ENCODE measurements at places on chromosomes 5 and 9.

- no peak for DNase-seq
Measured at GRCh38 chr9:98142182-98142907, 23.3 kb upstream of the TRIM14 start.

DNA sequence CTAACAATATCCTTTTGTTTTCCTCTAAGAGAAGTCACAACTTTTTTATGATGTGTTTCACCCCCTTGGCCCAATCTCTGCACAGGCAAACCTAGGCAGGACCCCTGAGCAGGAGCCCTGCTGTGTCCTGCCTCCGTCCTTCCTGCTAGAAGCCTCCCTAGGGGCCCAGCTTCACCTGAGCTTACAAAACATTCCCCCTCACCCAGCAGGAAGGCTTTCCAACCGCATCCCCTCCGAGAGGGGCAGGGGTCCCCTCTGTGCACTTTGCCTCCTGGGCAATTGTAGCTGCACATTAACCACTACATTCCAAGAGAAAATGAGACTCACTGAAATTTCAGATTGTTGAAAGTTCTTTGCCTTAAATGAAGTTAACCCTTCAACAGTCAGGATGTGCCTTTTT lies 176.2 kb downstream of the IRX2 start:
- no peak for DNase-seq

- no peak for DNase-seq
Measured at GRCh38 chr5:135265497-135266302, 133.3 kb downstream of the MACROH2A1 start.

GRCh38 chr5:103394676-103395075 lies 136.1 kb downstream of the MACIR start:
- no peak for DNase-seq

DNA sequence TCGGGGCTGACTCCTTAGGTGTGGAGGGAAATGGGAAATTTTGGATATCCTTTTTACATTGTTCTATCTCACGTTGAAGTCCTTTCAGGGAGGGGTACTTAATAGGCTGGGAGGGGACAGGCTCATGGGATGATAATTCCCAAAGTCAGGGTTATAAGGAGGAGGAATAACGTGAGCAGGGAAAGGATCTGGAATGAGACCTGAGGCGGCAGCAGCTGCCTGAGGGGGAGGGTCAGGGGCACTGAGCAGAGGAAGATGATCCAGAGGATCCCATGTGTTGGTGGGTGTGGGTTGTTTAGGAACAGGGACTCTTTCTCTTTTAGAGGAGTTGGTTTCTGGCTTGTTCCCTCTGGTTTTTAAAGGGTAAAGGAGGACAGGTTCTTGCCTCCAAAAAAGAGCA lies 18.7 kb downstream of the IFT74 start:
- no peak for DNase-seq

DNA sequence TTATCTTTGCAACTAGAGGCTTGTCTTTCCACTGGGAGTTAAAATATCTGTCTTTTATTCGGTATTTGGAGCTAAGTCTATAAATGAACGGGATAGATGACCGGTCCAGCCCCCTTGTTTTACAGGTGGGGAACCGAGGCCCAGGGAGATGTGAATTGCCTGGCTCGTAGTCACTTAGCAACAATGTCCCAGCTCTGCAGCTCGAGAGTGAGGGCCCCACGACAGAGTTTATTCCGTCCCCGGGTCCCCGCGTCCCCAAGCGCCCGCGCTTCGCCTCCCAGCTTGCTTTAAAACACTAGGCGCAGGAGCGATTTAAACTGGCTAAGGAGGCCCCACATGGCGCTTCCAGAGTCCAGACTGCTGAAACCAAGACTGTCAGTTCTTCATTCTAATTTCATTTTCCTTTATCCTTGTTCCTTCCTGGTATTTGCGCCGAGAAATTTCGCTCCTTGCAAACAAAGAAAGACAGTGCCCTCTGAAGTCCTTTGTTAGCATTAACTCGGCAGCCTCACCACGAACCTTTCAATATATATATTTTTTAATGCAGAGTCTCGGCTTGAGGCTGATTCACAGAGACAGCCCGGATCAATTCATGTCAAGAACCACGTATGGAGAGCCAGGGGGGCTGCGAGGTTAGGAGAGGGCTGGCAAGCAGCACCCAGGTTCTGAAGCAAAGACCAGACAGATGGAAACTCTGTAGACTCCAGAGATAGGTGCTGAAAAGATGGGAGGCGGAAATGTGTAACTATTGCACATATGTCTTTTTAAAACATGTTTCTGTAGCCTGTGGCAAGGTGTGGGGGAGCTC lies 1.4 kb upstream of the ENC1 start:
- peak; percentile 75 for DNase-seq

DNA sequence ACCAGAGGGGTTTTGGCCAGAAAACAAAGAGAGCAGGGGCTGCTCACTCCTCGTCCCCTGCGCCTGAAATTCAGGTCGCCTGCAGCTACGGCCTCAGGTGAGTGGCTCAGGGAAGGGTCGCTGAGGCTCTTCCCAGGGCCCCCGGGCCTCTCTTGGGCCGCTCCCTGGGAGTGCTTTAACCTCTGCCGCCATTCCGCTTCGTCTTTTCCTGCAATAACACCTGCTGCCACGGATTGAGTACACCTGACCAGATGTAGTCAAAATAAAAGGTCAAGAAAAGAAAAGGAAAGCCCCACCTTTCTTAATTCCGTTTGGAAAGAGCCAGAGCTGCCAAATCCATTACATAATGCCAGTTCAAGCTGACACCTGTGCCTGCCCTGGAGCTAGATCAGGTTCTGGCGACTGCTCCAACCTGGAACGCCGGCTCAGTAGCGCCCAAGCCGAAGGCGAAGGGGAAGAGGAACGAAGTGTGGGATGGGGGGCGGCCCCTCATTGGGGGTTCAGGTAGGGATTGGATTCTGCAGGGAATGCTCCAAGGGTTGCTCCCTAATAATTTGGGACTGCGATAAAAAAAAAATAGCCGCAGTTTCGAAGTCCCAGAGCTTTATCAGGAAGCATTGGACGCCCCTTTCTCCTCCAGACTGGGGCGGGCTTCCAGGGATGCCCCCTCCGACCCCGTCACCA lies 193.9 kb downstream of the MEF2C start:
- DNase-seq, result no peak

- DNase-seq, result no peak
Measured at GRCh38 chr5:124869426-124870033, 123.1 kb upstream of the ZNF608 start.

DNA sequence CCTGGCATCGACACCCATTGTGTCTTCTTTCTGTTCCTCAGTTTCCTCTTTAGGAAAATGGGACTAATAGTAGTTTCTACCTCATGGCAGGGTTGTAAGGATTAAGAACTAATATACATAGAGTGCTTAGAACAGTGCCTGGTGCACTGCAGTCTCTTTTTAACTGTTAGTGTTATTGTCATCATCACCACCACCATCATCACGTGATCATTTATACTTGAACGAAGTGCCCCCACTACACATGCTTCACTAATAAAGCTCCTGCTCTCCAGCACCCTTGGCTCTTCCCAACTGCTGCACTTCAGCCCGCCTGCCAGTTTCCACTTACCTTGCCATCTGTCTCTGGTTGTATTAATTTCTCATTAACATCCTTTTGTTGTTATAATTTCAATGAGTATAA lies 35.8 kb upstream of the MAST4 start:
- DNase-seq, result no peak

DNA sequence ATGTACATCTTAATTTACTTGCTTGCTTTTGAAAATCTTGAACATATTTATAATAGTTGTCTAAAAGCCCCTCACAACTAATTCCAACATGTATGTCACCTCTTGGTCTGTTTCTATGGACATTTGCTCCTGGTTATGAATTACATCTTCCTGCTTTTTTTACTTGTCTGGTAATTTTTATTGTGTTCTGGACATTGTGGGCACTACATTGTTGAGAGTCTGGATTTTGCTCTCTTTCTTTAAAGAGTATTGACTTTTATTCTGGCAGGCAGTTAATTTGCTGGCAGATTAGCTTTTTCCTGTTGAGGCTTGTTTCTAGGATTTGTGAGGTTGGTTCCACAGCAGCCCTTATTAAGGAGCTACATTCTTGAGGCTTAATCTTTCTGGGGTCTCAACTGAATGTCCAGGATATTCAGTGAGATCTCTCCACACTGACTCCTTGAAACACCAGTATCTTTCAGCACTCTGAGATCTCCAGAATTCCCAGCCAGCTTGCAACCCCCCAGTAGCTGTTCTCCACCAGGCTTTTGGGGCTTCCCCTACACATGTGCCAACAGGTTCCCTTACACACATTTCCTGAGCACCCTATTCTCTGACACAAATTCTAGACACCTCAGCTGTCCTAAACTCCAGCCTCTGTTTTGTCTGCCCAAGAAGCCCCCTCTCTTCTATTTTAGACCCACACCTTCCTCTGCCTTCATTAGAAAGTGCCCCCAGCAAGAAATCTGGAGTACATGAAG lies 27.4 kb downstream of the KIAA1191 start:
- DNase-seq, result no peak

DNA sequence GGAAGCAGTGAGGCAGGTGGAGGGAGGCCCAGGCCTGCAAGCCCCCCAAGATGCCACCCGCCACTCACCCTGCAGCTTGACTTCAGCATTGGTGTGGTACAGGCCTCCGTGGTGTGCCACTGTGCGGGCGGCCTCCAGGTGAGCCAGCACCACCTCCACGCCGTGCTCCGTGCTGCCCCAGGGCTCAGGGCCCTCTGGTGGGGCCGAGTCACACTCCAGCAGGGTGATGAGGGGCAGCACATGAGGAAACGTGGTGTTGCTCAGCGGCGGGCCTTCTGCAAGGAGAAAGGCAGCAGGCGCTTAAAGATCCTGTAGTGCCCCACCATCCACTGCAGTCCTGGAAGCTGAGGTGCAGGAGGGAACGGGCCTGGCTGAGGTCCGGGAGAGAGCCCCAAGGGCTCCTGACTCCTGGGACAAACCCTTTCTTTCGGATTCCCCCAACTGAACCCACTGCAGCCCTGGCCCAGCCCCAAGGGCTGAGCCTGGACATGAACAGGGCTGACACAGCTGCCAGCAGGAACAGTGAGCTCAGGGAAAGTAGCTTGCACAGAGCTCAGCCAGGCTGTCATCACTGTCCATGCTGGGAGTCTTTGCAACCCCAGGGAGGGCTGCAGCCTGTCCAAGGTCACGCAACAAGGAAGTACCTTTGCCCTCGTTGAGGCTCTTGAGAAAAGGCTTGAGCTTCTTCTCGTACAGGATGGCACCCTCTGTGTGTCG lies 4.7 kb upstream of the TOR2A start:
- DNase-seq, result no peak

- no peak for DNase-seq
Measured at GRCh38 chr5:150303660-150304386, 1.1 kb upstream of the ARSI start.

DNA sequence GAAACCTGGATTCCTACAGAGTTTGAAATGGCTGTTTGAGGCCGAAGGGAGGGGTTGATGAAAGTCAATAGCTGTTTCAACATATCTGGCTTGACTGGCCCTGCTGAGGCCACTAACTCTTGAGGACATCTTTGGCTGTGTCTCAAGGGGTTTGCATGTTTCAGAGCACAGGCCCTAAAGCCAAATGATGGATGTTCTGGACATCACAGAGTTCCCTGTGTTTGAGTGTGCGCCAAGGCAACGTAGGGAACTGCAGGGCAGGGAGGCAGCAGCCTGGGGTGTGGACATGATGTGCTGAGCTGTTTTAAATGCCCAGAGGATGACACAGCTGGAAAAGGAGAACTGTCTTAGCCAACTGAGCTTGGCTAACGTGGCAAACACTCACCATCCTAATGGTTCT lies 89.6 kb downstream of the RAPGEF1 start:
- DNase-seq, result no peak

DNA sequence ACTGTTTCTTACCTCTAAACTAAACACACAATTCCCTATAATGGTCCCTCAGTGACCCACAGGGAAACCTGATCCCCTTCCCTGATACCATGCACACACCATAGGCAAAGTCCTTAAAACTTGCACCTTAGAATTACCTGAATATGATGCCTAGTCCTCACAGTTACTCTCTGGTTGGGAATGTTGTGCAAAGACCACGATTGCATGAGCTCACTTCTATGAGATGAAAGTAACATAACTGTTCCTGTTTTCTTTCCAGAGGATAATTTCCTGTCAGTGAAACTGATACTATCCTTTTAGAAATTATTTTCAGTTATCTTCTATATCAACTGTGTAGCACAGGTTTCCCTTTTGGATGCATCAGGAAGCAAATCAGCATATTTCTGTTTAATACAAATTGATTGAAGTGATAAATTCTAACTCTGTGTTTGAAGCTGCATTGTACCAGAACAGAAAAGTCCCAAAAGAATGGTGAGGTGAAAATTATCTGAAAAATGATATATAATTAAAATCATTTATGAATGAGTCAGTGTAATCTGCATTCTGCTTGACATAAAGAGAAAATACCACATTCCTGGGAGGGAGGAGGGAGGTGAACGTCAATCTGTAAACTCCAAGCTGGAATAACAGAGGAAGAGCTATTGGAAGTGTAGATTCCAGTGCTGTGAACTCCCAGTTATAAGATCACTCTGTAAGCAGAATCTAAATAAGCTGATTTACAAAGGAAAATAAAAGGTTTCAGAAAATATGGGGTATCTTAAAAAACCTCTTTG lies 51.2 kb upstream of the TNFAIP8 start:
- DNase-seq, result no peak

- no peak for DNase-seq
Measured at GRCh38 chr5:54632131-54632701, 114.7 kb downstream of the SNX18 start.

GRCh38 chr5:80755626-80756025 lies 100.8 kb upstream of the DHFR start:
- DNase-seq, result no peak

DNA sequence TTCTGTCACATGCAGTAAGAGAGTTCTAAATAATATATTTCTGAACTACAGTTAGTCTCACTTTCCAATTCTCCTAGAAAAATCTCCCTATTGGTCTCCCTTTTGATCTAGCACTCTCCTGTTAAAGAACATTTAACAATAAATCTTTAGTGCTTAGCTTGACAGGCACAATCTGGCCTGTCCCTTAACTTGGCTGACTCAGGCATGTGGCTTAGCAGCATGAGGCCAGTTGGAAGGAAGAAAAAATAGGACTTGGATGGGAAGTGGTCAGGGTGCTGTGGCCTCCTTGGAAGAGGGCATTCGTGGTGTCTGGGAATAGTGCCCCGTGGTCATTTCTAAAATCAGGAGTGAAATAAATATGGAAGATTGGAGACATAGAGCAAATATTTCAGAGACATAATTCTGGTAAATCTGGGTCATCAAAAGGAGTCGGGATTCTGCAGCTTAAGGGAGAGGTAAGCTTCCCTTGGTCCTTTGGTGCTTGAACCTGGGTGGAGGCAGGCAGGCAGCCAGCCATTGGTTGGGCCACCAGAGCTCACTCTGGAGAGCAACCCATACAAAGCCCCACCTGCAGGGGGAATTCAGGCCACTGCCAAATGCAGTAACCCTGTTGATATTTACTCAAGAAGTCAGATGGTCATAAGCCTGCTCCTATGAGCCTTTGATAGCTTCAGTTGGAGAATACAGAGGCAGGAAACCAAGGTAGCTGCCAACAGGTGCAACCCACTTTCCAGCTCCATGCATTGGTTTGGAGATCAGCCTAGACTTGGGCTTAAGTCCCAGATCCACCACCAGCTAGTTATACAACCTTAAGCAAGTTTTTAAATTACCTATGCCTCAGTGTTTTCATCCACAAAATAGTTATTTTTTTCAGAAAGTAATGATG lies 28.8 kb upstream of the TLE4 start:
- no peak for DNase-seq

All from Peyer's patch (tissue), 4 donors.